ENCODE measurements at places on chromosomes 7 and 10.

DNA sequence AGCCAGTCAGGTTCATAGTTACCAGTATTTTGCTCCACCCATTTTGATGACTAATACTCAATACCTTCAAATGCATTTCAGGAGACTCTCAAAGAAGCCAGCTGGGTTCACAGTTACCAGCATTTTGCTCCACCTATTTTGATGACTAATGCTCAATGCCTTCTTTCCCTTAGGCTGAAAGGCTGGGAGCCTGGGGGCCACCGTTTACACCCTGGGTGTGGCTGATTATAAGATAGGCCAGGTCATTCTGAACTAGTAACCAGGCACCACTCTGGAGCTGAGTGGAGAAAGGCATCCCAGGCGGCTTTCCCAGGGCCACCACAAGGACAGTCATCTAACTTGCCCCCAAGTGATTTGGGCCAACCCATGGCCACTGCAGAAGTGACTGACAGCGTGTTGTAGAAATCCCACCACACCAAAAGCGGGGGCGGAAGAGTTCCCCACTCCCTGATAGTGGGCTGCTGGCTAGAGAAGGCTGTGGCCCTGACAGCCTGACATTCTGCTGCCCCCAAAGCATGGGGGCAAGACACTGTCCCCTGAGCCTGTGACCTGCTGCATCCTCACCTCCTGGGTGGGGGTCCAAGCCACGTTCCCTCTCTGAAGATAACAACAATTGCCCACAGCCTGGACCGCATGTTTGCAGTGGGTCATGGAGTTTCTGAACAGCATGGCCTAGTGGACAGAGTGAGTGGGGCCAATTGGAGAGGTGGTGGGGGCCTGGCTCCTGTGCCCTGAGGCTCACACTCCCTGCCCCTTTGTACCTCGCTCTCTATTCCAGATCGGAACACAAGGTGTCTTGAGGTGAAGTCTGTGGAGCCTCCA, 23.0 kb upstream of the ZNF488 start:
- no peak for DNase-seq

DNA sequence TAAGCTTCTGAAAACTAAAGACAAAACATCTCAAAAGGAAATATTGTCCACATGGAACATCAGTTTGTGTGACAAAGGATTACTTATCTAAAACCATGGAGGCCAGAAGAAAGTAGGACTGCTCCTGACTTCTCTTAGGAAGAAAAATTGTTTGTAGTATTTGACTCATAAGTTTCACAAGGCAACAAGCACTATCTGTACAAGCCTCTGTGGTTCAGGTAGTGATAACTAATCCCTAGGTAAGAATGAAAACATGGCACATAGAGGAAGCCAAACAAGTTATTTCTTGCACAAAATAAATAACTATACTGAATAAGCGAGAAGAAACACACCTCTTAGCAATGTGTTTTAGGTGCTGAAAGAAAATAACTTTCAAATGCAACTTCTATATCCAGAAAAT, 30.3 kb downstream of the TFPI2 start:
- DNase-seq: no peak

GRCh38 chr7:122291189-122291588, 13.4 kb downstream of the FEZF1 start:
- no peak for DNase-seq

GRCh38 chr10:92411406-92411805, 120.4 kb downstream of the MARCHF5 start:
- DNase-seq: no peak

- DNase-seq: no peak
Measured at GRCh38 chr7:371119-371778, 81.3 kb downstream of the FOXL3 start.

DNA sequence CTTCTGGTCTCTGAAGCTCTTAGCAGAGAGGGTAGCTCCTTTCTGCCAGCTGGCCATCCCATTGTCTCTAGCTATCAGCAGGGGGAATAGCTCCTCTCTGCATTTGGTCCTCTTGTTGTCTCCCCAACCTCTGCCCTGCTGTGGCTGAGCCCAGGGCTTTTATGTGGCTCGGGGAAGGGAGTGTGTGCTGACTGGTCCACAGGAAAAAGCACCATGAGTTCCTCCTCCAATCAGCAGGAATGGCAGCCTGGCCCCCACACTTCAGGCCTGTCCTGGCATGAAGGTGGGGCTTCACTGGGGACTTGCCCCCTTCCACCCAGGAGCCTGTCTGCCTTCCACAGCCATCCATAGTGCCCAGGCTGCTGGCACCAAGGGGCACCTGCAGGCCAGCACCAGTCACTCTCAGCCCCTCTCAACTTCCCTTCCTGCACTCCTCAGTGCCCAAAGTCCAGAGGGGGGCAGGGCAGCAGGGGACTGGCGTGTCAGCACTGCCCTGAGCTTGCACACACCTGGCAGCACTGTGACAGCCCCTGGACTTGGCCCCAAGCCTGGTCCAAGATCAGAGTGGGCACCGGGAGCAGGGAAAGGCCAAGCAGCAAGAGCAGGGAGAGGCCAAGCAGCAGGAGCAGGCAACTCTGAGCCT, 36.2 kb downstream of the NOLC1 start:
- no peak for DNase-seq

DNA sequence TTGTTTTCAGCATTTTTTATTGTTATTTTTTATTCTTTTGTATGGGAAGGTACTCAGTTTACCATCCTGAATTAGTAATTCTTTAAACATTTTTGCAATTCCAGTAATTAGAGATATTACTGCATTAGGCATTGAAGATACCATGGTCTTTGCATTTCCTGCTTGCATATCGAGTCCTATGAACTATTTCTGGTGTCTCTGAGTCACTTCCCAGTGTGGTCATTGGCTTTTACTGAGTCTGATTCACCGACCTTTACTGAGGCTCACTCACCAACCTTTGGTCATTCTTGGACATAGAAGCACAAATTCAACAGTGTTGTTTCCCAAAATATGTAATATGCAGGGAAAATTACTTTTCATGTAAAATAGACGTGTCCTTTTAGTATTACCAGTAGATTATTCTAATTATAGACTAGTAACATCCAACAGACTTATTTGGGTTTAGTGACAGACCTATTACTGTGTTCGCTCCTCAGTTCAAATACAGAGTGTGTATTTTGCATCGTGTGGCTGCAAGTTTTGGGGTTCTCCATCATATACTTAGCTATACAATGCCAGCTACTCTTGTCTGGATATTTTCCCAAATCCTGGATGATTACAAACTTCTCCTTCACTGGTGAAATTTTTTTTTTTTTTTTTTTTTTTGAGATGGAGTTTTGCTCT, 180.7 kb upstream of the PRSS1 start:
- DNase-seq: no peak

- no peak for DNase-seq
Measured at GRCh38 chr10:6729071-6729774, 149.1 kb upstream of the PRKCQ start.

DNA sequence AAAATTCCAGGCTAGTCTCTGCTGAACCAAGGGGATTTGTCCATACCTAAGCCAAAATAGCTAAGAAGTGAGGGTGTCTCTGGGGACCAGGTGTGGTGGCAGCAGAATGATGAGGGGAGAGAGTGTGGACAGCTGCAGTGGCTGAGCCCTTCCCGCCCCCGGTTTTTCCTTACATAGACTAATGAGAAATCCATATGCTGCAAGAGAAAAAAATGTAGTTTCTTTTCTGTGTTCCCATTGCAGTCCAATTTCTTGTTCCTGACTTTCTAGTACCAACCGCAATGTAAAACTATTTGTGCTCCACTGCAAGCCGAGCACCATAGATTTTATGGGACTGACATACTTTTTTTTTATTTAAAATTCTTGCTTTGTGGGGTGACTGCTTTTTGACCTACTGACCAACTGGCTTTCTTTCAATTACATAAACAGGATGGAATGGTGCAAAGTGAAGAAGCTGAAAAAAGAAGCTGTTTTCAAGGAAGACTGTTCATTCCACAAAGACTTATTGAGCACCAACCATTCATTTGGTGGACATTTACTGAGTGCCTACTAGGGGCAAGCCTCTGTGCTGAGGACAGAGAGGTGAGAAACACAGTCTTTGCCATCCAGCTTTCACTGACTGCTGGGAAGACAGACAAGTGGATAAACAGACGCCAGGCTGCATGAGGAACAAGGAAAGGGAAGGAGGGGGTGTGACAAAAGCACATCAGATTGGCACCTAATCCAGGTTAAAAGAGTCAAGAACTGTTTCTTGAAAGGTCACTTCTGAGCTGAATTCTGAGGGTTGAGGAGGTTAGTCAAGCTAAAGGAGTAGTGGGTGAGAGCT, 9.8 kb downstream of the CEP41 start:
- DNase-seq: no peak

- no peak for DNase-seq
Measured at GRCh38 chr10:6279540-6280267, 77.0 kb downstream of the PFKFB3 start.

DNA sequence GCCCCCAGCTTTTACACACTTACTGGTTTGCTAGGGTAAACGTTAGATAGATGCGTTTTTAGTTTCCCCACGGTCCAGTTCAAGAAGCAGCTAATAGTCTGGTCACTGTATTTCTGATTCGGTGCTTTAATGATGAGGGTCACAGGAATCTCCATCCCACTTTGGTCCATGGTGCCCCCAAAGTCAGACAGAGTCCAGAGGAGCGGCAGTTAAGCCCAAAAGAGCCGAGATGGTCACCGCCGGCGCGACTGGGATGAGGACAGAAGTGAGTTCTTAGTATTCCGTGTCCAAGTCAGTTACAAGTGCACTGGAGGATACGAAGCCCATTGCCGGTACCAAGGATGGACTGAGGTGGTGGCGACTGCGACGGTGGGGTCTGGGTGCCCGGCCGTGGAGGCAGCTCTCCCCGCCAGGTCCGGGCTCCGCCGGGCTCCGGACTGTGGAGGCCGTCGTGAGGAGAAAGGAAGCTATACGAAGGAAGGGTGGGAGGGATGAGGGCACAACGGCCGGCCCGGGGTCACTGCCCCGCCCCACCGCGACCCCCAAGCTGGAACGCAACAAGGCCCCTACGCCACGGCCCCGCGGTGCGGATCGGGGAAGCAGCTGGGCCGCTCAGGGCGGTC, 663 bp downstream of the HERPUD2 start:
- DNase-seq: no peak

GRCh38 chr7:135493362-135493761, 16.5 kb downstream of the CNOT4 start:
- no peak for DNase-seq

- DNase-seq: no peak
Measured at GRCh38 chr7:121575194-121575765, 179.2 kb upstream of the FAM3C start.

- no peak for DNase-seq
Measured at GRCh38 chr7:140640060-140640637, 464 bp downstream of the DENND2A start.

GRCh38 chr10:98420786-98421185, 5.8 kb upstream of the PYROXD2 start:
- DNase-seq: no peak

- no peak for DNase-seq
Measured at GRCh38 chr7:140448781-140449480, 30.4 kb downstream of the MKRN1 start.

DNA sequence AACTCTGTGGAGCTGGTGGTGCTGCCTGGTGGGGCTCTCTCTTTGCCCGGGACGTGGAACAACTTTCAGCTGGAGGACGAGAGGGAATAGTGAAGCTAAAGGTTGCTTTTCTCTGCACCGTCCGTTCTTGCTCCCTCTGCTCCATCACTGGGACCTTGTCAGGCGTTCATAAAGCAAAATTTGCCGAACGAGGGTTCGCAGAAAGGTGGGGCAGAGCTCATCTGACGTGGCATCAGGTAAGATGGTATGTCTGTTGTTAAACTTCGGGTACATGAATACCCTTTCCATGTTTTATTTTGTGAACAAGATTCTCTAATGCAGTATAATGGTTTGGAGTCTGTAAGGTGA, 416 bp downstream of the BBS9 start:
- no peak for DNase-seq

GRCh38 chr10:32970910-32971309, 12.9 kb upstream of the ITGB1 start:
- no peak for DNase-seq

DNA sequence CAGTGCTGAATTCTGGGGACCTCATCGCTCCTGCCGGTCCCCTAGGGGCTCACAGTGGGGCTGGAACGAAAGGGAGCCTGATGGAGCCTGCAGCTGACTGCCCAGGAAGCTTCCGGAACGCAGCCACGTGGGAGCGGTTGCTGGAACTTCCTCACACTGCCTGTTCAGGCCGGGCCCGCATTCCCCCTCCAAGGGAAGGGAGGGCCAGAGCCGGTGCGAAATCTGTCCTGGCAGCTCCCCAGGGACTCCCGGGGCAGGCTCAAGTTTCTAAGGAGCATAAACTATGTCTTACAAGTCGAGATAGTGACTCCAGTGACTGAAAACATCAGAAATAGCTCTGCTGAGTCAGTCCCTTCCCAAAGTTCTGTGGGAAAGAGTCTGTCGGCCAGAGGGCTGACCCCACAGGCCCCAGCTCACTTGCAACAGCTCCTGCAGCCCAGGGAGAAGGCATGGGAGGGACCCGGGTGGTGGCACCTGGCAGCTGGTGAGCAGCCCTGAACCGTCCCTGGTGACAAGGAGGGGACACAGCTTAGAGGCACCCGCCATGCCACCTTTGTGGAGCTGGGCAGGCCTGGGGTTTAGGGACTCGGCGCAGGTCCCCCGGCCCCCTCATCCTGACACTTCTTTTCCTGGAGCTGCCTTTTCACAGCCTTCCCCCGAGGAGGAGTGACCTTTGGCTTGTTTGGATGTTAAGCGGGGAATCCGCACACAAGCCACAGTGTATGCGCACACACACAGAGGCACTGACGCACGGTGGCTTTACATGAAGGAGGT, 47.6 kb downstream of the PDGFA start:
- DNase-seq: no peak

DNA sequence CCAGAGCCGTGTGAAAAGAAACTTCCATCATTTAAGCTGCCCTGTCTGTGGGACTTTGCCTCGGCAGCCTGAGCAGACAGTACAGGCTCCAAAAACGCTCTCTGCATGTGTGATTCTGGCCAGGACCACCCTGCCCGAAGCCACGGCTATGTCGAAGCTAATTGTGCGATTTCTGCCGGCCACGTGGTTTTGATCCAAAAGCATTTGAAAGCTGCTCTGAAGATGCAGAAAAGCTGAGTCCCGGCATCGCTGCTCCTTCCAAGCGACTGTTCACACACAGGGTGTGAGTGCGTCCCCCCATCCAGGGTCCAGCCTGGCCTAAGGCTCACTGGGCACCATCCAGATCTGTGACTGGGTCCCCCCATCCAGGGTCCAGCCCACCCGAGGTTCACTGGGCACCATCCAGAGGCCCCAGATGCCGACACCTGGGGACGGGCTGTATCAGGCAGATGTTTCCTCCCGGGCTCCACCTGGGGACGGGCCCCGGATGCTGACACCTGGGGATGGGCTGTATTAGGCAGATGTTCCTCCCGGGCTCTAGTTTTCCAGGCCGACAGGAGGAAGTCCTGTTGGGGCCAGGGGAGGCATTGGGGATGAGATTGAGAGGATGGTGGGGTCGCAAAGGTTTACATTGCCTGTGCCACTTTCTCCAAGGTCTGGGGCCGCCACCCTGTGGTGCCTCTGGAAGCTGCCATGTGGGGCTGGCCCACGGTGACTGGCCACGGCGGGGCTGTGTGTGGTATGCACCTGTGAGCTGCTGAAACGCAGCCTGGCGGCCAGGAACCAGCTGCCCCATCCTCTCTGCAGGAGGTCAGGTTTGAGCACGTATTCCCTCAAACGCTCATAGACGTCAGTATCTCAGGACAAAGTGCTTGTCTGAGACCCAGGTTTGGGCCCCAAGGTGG, 527.4 kb downstream of the DNAJB6 start:
- DNase-seq: no peak
